ENCODE measurements at places on chromosomes 16 and 17.

GRCh38 chr16:29710227-29711219 lies 31.5 kb downstream of the QPRT start:
- peak; percentile 57 for DNase-seq

DNA sequence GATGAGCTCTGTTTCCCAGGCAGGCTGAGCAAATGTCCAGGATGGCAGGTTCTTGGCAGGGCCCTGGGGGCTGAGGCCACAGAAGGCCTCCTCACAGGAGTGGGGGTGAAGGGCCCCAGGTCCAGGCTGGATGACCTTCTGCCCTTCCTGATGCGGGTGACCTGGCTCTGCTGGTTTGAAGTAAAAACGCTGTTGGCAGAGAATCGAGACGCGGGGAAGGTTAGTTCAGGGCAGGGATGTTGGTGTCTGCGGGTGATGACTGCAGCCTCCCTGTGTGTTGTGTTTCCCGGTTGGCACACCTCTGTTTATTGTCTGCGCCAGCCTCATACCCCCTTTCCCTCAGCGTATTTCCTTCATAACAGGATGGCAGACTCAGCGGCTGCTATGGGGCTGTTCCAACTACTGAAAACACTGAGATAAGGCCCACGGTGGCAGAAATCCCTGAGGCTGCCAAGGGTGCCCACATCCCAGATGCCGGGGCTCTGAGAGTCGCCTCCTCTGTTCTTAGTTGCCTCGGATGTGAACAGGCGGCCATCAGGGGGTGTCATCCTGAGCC lies 104.6 kb downstream of the METRNL start:
- no peak for DNase-seq

- no peak for DNase-seq
Measured at GRCh38 chr16:61681673-61682072, 354.6 kb downstream of the CDH8 start.

DNA sequence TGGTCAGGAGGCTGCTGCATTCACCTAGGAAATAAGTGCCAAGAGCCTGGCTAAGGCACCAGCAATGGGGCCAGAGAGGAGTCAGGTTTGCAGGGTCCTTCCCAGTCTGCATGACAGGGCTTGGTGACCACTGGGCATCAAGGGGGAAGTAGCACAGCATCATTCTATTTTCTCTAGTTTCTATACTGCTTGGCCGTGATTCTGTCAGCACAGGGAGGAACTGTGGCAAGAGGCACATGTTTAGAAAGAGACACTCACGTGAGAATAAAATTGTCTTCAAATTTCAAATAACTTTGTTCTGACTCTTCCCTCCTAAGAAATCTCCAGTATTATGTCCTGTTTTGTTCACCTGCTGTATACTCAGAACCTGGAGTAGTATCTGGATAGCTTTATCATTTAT lies 37.8 kb downstream of the ERN1 start:
- DNase-seq, result peak; percentile 83

DNA sequence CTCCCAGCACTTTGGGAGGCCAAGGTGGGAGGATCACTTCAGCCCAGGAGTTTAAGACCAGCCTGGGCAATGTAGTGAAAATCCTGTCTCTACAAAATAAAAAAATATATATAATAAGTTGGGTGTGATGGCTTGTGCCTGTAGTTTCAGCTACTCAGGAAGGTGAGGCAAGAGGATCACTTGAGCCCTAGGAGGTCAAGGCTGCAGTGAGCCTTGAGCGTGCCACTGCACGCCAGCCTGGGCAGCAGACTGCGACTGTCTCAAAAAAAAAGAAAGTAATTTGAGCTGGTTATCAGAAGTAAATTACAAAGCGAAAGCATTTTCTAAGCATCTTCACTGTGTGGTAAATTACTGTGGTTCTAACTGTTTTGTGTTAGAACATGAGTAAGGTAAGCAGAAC lies 66.2 kb downstream of the NQO1 start:
- DNase-seq, result no peak

DNA sequence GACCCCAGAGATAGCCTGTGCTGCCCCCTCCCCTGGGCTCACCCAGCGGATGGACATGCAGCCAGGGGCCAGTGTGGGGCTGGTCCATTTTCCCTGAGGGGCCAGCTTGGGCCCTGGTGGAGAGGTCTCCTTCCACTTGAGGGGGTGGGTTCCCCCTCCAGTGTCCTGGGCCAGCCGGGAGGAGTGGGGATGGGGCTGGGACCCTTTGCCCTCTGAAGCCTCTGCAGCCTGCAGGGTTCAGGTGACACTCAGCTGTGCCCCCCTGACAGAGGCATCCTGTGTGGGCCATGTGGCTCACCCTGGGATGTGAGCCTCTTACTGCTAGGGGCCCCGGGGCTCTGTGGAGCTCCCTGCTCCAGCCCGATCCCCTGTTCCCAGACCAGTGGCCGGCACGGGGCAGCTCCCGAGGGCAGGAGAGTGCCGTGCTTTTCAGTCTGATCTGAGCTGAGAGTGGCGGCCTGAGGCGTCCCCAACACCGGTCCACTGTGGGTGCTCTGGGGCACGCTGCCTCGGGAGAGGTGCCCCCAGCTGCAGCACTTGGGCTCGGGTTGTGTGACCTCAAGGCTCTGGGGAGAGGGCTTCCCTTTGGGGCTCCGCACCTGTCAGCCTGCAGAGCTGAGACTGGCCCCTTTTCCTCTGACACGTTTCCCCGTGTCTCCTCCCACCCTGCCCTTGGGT lies 439 bp upstream of the GNG13 start:
- no peak for DNase-seq

- no peak for DNase-seq
Measured at GRCh38 chr16:4109250-4109736, 6.9 kb downstream of the ADCY9 start.

DNA sequence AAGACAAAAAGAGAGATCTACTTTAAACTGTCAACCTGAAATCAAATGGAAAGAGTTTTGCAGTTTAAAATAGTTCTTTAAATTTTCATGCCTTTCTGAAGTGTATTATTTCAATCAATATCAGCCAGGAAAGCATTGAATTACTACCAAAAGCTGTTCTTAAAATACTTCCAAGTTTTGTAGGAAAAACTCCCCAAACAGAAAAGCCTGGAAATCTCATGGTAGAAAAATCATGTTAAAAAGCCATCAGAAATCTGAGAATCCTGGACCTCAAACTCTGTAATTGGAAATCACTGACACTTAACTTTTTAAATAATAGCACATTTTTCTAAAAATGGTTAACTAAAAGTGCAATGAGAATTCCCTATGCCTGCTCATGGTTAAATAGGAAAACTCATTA lies 63.3 kb upstream of the CNTNAP4 start:
- no peak for DNase-seq

DNA sequence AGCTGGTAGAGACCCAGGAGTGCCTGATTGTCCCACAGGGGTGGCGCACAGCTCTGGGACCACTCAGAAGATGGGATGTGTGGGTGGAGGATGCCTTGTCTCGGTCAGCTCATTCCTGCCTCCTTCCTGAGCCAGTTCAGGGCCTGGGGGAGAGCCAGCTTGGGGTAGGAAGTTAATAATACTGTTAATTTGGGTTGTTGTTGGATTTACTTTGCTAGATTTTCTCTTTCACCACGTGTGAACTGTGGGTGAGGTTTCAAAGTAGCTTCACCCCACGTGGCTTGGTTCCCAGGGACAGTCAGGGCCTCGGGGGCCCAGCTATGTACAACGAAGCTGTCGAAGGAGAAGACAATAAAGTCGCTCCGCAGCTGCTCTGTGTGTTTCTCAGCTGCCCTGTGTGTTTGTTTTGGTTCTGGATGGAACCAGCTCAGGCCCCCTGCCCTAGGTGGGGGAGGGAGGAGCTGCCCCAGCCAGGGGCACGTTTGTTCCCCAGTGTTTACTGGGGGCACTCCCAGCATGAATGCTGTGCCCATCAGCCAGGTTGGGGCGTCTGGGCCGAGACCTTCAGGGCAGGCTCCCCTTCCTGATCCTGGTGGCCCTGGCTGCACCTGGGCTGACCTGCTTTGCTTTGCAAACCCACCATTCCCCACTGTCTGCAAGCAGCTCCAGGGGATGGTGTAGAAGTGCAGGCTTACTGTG lies 2.3 kb downstream of the NUDT16L1 start:
- no peak for DNase-seq

GRCh38 chr16:49419006-49419405 lies 45.4 kb downstream of the C16orf78 start:
- no peak for DNase-seq

GRCh38 chr16:31785126-31785525 lies 88.5 kb upstream of the ZNF267 start:
- no peak for DNase-seq

- DNase-seq, result no peak
Measured at GRCh38 chr17:74005790-74006189, 197.7 kb upstream of the RPL38 start.

GRCh38 chr17:76584427-76585032 lies 1.1 kb downstream of the ST6GALNAC2 start:
- DNase-seq, result no peak

- peak; percentile 42 for DNase-seq
Measured at GRCh38 chr17:63165400-63165799, 199.4 kb downstream of the TANC2 start.

DNA sequence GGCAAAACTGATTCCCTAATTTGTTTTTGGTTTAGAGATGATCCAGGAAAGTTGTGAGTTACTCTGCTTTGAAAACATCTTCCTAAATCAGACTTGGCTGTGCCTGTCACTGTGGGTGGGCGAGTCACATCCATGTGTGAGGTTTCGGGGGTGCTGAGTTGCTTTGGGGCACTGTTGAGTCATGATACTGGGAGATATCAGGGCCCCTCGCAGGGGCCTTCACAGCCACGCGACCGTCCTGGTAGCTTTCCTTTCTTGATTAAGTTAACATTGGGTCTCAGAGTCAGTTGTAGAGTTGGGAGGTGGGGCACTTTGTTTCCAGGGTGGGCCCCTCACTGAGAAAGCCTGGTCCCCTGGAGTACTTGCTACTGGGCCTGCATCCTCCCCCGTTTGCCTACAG lies 58.3 kb upstream of the LGALS9 start:
- DNase-seq, result no peak

Measured in MV-4-11 (cell line).